ENCODE measurements at places on chromosomes 16 and 17.

DNA sequence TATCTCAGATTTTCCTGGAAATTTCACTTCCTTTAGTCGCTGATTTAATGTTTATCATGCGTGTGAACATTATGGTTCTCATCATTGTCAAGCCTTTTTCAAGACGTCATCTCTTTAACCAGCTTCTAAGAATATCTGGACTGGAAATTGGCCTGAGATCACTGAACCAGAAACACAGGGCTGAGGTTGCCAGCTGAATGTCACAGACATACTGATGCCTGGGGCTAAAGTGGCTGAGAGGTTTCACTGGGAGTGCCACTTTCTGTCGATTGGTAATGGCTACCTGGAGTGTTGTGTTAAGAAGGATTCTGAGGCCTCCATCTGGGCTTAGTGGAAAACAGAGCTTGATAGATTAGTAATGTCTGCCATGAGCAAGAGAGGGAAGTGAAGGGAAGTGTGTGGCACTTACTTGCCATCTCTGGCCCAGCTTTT lies 54.2 kb downstream of the CRISPLD2 start:
- DNase-seq, result no peak

GRCh38 chr16:57899771-57900661 lies 70.9 kb downstream of the CNGB1 start:
- DNase-seq, result peak; percentile 86

GRCh38 chr17:8887301-8887700 lies 19.8 kb upstream of the PIK3R6 start:
- DNase-seq, result no peak

DNA sequence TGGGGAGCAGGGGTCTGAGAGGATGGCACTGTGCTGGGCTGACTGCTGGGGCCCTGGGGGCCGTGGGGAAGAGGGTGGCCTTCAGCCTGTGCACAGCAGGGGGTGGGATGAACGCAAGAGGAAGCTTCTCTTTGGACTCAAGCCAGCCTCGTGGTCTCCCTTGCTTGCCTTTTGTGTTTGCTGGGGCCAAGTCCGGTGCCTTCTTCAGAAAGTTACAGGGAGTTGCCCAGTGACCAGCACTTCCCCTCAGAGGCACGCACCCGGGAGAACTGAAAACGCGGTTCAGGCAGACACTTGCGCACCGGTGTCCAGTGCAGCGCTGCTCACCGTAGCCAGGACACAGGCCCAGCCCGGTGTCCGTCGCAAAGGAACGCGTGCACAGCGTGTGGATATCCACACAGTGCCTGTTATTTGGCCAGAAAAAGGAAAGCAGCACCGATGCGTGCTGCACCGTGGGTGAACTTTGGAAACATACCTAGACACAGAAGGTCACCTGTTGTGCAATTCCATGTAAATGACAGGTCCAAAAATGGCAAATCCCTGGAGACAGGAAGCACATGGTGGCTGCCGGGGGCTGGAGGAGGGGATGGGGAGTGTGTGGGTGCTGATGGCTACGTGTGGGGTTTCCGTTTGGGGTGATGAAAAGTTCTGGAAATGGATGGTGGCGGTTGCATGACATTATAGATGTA lies 29.4 kb upstream of the NUDT16L1 start:
- no peak for DNase-seq

DNA sequence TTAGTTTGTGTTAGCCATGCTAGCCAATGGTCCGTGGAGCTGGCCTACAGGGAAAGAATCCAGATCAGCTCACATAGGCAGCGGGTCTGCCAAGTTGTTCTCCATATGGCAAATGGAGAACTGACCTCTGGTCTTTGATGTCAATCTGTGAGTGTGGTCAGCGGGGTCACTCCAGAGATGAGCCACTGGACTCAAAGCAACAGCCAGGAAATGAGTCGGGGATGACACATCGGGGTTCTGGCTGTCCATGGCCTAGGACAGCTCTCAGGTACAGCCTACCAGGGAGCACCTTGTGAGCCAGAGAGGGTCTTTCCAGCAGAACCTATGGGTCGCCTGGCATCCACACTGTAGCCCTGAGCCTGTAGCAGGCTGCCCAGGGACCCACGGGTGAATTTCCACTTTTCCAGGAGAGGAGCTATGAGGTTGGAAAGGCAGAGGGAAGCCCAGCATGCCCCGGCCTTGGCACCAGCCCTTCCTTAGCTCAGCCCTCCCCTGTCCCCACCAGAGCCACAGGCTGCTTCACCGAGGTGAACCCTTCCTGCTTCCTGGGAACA lies 203.0 kb upstream of the TNRC6C start:
- no peak for DNase-seq

- no peak for DNase-seq
Measured at GRCh38 chr16:66996324-66996982, 8.1 kb downstream of the CES4A start.

- no peak for DNase-seq
Measured at GRCh38 chr17:45839442-45839841, 5.2 kb upstream of the SPPL2C start.

DNA sequence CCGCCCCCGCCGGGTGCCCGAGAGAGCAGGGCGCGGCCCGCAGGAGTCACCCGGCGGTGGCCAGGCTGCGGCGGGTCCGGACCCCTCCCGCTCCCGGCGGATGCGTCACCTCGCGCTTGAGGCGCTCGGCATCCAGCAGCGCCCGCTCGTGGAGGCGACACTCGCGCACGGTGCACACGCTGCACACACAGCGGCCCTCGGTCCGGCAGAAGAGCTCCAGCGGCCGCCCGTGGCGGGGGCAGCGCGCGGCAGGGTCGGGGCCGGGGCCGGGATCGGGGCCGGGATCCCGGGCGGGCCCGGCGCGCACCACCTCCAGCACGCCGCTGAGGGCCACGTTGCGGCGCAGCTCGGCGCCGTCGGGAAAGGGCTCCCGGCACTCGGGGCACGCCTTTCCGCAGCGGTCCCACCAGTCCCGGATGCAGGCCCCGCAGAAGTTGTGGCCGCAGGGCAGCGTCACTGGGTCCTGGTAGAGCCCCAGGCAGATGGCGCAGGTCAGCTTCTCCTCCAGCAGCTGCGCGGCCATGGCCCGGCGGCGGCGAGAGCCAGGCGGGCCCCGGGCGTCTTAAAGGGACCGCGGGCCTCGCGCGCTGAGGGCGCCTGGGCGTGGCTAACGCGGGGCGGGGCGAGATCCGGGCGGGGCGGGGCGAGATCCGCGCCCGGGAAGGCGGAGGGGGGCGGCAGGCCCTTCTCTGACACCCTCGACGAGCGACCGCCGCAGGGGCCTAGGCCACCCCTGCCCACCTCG lies at the start of gene TRIM65:
TSS of gene TRIM65 (minus strand) at position 537 of the 745 bp plus-strand sequence. CDS start at position 523, 14 bp downstream.
- peak; percentile 83 for DNase-seq

GRCh38 chr16:31301708-31302400 lies 42.1 kb downstream of the ITGAM start:
- peak; percentile 23 for DNase-seq

DNA sequence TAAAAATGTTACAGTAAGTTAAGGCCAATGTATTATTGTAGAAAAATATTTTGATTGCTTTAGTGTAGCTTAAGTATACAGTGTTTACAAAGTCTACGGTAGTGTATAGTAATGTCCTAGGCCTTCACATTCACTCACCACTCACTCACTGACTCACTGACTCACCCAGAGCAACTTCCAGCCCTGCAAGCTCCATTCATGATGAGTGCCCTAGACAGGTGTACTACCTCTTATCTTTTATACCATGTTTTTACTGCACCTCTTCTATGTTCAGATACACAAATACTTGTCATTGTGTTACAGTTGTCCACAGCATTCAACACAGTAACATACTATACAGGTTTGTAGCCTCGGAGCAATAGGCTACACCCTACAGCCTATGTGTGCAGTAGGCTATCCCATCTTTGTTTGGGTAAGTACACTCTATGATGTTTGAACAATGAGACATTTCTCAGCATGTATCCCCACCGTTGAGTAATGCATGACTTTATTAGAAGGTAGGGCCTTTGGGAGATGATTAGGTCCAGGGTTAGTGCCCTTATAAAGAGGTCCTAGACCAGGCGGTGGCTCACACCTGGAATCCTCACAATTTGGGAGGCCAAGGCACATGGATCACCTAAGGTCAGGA lies 117.8 kb downstream of the SLC39A11 start:
- no peak for DNase-seq

- no peak for DNase-seq
Measured at GRCh38 chr17:50955667-50956120, 89.5 kb upstream of the TOB1 start.

- no peak for DNase-seq
Measured at GRCh38 chr17:48882272-48882671, 10.3 kb upstream of the ATP5MC1 start.

- DNase-seq, result no peak
Measured at GRCh38 chr17:5840811-5841446, 229.2 kb upstream of the WSCD1 start.

DNA sequence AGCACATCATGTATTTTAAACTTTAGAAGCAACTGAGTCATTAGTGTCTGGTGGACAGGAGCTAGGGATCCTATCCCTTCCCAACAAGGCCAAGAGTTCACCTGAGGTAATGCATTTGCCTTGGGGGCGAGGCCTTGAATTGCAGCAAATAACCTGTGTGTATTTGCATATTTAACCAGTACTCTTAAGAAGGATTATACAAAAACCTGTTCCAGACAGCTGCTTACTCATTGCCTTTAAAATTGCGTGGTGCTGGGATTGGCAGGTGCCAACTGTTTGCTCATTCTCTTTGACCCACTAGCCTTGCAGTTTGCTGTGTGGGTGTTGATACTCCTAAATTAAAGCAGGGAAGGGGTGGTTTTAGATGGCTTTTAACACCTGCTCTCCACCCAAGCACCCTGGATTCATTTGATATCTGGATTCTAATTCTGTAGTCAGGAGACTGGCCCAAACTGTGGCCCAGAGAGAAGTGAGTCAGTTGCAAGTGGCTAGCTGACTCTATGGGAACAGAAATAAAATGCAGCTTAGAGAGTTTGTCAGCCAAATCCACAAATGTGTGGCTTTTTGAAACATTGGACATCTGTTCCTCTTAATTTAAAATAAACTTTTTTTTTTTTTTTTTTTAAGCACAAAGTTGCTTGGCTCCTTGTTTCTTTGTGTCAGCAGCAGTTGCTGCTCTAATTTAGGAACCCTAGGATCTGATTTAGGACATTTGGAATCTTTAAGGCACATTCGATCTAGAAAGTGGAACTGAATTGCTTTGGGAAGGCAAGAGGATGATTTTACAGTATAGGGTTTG lies 46.9 kb downstream of the TUBD1 start:
- peak; percentile 54 for DNase-seq

- peak; percentile 87 for DNase-seq
Measured at GRCh38 chr16:59339871-59340270, 605.8 kb upstream of the GOT2 start.

GRCh38 chr17:518047-518735 lies 165.6 kb upstream of the RPH3AL start:
- DNase-seq, result no peak

- no peak for DNase-seq
Measured at GRCh38 chr17:1294157-1294717, 14.8 kb downstream of the TRARG1 start.

GRCh38 chr17:40110026-40110845 lies 9.8 kb upstream of the NR1D1 start:
- DNase-seq, result peak; percentile 90

DNA sequence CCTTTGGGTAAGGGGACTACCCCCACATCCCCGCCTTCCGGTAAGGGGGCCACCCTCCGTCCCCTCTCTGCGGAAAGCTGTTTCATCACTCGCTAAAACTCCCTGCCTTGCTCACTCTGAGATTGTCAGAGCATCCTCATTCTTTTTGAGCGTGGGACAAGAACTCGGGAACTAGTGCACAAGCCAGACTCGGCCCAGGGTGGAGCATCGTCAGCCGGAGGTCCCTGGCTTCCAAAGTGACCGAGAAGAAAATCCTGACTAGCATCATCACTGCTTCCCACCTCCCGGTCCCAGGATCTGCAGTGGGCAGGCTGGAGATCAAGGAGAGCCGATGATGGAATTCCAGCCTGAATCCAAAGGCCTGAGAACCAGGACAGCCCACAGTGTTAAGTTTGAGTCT lies 380.3 kb downstream of the SEC14L1 start:
- DNase-seq, result no peak

DNA sequence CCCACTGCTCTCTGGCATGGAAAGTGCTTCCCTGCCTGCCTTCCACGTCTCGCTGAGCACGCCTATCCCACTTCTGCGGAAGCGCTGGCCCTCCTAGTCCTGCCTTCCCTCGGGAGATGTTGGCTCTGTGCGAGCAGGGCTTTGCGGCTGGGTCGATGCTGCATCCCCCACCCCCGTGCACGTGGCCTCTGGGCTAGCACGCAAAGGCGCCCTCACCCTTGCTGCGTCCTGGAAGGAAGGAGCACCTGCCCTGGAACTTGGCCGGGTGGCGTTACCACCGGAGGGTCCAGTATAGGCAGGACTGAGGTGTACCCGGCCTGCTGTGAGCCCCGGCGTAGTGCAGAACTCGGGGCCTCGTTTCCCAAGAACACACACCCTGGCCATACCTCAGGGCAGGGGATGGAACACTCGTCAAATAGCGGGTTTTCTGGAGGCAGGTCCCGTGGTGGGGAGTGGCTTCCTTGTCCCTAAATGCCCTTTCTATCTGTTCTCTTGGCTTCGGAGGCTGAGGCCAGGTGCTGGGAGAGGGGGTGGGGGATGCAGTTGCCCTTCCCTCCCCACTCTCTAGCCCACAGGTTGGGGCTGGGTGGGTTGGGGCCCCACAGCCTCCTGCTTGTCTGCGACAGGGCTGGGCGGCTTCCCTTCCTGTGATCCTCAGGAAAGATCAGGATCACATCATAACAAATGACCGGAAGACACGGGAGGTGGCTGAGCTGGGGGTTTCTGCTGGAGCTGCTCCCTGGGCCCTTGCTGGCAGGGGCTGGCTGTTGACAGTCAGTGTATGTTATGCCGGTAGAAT lies 17.4 kb downstream of the BAIAP2 start:
- no peak for DNase-seq

DNA sequence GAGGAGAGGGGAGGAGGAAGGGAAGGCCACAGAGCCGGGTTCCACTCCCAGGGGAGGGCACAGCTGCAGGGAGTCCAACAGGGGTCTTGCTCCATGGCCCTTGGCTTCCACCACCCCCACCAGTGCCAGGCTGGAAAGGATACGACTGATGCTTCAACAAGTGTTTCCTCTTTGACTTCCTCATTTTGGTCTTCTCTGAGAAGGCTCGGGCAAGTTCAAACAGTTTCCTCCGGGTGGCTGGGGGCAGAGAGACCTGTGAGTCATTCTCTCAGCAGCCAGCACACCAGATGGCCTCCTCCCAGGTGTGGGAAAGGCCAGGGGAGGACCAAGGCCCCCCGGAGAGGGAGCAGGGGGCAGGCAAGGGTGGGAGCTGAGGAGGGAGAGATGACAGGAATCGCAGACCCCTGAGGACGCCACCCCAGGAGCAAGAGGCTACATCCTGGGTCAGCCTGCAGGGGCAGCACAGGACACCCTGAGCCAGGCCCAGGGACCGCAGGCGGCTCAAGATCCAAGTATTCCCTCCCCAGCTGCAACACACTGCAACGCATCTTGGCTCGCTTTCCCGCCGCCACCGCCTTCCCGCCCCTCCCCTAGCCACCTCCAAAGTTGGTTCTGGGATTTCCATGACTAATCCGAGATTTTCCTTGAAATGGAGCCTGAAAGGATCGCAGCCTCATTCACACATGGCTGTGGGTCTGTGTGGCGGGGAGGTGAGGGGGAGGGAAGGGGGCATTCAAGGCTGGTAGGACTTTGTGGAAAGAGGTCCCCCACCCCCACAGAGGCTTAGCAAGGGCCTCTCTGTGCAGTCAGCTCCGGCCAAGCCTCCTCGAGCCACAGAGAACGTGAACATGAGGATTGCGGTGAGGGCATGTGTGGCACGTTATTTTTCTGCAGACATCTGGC lies 18.4 kb upstream of the MRPS23 start:
- peak; percentile 86 for DNase-seq
